ENCODE measurements at places on chromosomes 3 and 15.

DNA sequence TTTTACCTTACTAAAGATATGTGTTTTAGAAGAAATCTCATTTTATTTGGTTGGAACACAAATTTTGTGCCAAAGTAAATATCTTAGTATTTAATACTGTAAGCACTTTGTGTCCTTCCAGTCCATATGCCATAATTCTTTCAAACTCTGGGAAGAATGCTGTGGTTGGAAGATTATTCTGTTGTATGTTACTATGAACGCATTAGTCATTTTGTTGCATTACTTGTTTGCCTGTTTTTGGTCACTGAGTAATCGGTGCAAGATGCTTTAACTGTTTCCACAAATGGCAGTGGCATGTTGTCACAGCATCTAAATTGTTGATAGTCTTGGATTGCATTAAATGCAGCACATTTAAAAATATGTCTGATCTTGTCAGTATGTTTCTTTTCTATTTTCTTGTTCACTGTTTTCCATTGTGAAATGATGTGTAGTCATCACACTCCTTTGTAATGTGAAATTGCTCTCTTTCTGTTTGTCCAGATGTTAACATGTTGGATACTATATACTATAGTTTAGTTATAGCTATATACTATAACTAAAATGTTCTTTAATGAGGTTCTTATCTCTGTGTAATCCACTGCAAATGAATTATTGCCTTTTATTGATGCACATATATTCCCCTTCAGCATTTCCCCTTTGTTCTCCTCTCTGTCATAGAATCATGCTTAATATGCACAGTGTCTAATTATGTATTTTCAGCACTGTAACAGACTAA is 89.9 kb upstream of the FLNB start:
- DNase-seq: no peak

DNA sequence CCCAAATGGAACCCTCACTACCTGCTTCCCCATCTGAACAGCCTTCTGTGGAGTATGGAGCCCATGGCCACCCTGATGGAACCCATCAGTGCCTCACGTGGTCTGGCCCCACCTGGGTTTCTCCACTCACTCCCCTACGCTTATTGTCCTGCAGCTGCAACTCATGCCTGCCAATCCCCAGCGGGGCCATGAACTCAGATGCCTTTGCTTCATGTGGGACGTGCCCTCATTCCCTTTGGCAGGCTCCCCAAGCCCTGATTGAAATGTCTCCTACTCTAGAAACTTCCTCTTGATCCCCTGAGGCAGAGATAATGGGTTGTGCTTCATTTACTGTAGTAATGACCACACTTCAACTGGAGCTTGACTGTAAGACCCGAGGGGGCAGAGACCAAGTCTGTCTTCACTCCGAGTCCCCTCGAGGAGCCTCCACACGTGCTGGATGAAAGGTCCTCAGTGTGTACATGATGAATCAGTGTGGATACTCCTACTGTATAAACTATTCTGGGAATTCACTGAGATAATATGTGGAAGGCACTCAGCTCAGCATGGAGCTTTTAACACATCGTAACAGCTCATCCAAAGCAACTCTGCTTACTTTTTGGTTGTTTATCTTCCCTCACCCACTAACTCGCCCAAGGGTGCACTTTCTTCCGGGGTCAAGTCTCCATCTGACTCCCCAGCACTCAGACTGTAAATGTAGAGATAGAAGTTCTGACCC is 232.8 kb upstream of the BHLHE40 start:
- DNase-seq: no peak

DNA sequence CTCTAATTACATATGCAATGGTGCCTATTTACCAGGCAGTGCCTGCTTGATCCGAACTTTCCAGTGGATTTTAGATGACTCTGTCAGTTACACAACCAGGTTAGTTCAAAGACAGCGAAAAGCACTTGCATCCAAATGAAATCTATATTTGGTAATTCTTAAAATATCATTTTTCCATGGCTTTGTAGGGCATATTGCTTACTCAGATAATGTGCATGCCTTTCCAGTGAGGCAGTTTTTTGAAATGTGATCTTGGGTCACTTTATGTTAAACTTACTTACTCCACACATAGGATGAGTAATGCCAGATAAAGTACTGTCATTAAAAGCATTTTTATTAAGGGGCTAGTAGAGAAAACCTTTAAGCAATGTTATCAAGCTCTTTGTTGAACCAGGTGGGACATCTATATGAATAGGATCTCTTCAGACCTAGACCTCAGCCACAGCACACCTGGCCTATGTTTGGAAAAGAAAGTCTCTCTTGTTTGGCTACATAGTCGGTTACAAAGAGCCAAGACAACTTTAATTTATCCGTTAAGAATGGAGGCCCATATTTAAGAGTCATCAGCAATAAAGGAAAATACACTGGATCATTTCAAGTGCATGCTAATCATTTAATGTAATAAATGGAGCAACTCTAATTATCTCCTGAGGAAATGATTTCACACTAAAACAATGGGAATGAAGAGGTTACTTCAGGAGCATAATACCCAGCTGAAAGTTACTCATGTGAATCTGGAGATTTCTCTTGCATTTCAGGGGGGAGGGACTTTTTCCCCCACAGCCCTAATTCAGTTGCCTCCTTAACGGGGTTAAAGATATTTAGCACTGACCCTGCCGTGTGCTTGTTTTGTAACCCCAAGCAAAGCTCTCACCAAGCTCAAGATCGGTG is 56.3 kb upstream of the TMCO5A start:
- no peak for DNase-seq

- no peak for DNase-seq
Observed at GRCh38 chr3:71543371-71544016, 40.0 kb downstream of the FOXP1 start.

DNA sequence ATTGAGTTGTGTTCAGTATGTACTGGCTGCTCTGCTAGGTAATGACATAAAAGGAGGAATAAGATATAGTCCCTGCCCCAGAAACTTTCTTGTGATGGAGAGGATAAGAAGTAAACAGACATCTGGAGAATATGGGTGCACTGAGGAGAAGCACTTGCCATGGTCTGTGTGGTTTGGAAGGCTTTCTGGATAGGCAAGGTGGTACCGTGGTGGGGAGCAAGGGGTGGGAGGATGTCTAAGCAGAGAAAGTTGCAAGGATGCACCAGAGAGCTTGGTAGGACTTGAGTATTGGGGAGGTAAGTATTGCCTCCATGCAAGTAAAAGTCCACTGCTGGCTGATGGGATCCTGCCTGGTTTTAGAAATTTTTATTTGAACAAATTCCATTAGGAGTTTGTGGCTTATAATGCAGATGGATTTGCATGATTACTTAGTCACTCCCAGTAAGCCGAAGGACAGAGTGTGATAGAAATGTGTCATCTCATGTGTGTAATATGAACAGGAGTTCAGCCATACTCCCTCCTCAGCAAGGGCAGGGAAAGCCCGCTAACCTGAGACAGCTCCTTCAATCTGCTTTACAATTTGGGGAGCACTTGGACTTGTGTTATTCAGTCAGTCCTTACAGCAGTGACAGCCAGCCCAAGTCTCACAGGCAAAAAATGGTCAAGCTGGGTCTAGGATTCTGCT is 53.6 kb downstream of the CLSTN2 start:
- no peak for DNase-seq

GRCh38 chr3:139236336-139236735 is 107.5 kb upstream of the MRPS22 start:
- no peak for DNase-seq

DNA sequence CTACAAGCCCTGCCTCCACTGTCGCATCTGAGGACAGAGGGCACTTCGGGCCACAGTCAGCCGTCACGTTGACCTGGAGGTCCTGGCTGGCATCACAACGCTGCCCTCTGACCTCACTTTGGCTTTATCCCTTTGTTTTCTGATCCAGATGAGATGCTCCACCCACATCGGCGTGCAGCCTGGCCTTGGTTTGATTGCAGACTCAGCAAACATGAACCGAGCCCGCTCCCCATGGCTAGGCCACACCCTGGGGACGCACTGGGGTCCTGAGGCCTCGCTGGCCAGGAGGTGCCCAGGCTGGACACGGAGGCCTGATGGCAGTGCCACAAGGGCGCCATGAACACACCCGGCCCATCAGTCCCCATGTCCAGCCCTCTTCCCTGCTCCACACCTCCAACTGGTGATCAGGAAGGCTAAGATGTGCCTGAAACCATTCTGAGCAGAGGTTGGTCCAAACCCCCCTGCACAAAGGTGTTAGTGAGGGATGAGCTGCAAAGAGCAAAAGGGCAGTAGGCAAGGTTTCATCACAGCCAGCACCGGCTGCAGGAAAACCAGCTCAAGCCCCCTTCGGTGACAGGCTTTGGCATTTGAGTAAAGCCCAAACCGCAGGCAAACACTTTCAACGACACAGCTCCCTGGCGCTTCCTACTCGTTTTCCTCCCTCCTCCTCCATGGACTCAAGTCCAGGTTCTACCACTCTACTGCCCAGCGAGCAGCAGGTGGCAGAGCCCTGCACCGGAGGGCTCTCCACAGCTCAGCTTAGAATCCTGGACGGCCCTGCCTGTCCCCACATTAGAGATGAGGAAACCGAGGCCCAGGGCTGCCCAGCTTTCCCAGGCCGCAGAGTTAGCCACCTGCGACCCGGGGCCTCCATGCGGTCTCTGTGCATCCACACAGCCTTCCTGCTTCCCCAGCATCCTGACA is 165.8 kb downstream of the NUP210 start:
- no peak for DNase-seq

GRCh38 chr15:76065793-76066192 is 6.0 kb downstream of the TMEM266 start:
- DNase-seq: no peak

GRCh38 chr3:195613468-195614069 is 29.8 kb upstream of the APOD start:
- DNase-seq: no peak

GRCh38 chr15:55407498-55408011 is 604 bp downstream of the CCPG1 start:
- DNase-seq: no peak

DNA sequence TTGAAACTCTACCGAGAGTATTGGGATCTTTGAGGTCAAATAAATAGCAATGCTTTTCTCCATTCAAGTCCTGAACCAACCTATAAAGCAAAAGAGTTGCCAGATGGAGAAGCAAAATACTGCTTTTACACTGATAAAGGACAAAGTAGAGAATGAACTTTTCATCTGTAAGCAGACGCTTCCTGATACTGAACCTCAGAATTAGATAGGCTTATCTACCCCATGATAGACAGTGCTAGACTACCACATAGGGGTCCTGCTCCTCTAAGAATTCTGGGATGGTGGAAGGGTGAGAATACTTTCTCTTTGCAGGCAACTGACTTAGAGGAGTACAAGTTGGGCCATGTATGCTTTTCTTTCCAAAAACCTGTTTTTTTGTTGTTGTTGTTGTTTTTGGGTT is 9.5 kb downstream of the SAXO2 start:
- no peak for DNase-seq

- DNase-seq: no peak
Observed at GRCh38 chr15:67813104-67813634, 12.1 kb upstream of the SKOR1 start.

DNA sequence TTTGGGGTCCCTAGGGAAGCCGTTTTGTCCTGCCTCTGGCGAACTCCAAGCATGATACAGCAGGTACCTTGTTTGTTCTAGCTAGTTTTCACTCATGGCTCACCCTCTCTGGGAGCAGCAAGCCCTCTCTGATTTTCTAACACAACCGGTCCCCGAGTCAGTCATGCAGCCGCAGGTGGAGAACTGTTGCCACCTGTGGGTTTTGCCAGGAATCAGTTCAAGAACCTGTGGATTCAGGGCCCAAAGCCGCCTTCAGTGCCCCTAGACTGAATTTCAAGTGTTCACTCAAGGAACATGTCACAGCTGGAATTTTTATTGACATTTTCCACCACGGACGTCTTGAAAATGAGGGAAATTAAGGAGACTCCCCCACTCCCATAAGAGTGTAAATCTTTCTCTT is 13.3 kb upstream of the LRRK1 start:
- no peak for DNase-seq

DNA sequence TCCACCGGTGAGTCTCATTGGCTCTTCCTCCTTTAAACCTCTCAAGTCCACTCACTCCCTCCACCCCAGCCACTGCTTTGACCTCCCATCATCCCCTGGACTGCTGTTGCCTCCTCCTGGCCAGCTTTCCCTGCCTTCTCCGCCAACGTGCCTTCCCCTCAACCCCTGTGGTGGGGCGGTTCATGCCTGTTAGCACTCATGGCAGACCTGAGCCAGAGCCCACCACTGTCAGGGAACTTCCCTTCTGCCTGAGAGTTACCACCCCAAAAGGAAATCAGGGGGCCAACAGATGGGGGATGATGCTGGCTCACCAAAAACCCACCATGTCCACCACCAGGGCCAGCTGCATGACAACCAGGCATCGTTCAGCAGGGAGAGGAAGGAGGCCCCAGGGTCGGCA is 44.2 kb upstream of the SLC6A1 start:
- no peak for DNase-seq

GRCh38 chr3:54663501-54664011 is 264.3 kb downstream of the LRTM1 start:
- DNase-seq: no peak

- no peak for DNase-seq
Observed at GRCh38 chr3:79960594-79960993, 192.8 kb upstream of the ROBO1 start.

DNA sequence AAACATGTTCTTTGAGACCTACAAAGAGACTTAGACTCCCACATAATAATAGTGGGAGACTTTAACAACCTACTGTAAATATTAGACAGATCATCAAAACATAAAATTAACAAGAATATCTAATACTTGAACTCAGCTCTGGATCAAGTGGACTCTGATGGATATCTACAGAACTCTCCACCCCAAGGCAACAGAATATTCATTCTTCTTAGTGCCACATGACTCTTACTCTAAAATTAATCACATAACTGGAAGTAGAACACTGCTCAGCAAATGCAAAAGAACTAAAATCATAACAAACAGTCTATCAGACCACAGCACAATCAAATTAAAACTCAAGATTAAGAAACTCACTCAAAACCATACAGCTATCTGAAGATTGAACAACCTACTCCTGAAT is 15.9 kb upstream of the PLSCR2 start:
- no peak for DNase-seq

GRCh38 chr3:132196113-132196512 is 121.1 kb upstream of the ACP3 start:
- no peak for DNase-seq

DNA sequence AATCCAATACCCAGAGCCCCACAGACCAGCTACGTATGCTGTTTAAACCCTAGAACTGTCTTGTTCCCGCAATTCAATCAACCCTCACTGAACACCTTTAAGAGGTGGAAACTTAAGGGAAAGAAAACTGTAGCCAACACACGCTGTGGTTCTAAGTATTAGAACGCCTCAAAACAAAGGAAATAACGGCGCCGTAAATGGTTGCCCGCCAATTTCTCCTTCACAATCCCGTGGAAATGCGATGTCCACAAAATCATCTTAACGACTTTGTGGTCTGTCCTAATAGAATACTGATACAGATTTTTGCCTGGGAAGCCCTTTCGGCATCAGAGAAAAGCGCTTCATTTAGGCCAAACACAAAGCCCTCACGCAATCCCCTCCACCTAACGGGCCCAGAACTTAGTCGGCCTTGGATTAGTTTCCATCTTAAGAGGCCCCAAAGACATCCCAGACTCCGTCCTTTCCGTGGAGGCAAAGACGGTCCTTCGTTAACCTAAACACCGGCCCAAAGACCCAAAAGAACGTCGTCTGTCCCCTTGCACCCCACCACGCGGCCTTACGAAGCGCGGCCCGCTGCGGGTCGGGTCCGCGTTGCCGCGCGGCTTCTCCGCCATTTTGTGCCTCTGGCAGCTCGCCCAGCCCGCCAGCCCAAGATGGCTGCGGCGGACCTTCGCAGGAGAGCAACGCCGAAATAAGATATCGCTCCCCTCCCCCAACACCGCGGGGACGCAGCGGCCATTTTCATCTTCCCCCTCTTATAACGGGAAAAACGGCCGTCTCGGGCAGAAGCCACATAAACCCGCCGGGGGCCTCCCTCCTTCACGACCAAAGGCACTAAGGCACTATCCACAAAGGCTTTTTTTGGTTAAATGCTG is 763 bp downstream of the TRA2B start:
- DNase-seq: peak; percentile 68
